Heart left ventricle (tissue), 16 donors: ENCODE measurements at places on chromosomes 5 and 9. TPM values are rescaled to one million over a fixed set of nuclear protein-coding genes. Genes with fewer than 3 reads are reported as not detected.

The GRIN1 gene
- not detected for total RNA-seq

The MSX2 gene
- total RNA-seq = 3.9 TPM

The TAF11L5 gene
- not detected for total RNA-seq

The FOXI1 gene
- total RNA-seq = not detected

The MYORG gene
- total RNA-seq = 7.5 TPM

The IFNA13 gene
- not detected for total RNA-seq

GRCh38 chr5:83914662-83915418 is 194.2 kb upstream of the HAPLN1 start:
- DNase-seq = no peak

DNA sequence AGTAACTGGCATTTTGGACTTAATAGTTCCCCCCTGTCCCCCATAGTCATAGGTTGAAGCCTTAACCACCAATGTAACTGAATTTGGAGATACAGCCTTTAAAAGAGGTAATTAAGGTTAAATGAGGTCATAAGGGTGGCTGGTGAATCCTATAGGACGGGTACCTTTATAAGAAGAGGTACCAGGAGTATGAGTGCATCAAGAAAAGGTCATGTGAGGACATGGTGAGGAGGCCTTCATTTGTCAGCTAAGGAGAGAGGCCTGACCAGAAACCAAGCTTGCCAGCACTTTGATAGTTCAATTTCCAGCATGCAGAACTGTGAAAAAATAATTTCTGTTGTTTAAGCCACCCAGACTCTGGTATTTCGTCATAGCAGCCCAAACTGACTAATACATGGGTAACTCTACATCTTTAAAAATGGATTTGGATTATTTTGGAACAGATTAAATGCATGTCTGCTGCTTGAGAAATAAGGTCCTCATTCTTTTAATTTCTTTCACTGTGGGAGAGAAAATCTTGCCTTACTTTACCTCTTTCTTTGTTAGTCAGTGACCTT is 9.7 kb downstream of the RASA1 start:
- DNase-seq = no peak

GRCh38 chr5:35069188-35069587 is 21.4 kb upstream of the AGXT2 start:
- no peak for DNase-seq

GRCh38 chr9:98607152-98607551 is 101.6 kb downstream of the GABBR2 start:
- DNase-seq = no peak

- DNase-seq = no peak
Measured at GRCh38 chr9:22838266-22838665, 391.6 kb downstream of the DMRTA1 start.
